Kidney tubule cell (primary cell): ENCODE measurements at places on chromosomes 3 and 15.
A peak's percentile ranks its signal among the peaks of the same experiment; 100 is the strongest.

GRCh38 chr3:13937131-13937530 is 57.3 kb upstream of the WNT7A start:
- DNase-seq = no peak

DNA sequence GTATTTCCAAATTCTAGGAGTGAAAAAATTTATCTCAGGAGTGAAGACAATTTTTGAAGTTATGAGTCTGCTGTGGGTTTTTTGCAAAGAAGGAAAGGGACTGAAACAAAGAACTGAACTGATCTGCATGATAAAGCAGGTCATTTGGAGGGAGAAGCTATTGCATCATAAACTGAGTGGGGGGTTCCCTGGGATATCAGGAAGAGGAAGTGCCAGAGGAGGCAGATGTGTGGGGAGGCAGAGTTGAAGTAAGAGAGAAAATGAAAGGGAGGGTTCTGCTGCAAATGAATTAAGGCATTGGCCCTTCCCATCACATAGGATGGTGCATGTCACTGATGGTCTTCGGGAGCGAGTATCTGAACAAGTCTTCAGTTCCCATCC is 379.2 kb downstream of the VPS13C start:
- no peak for DNase-seq

DNA sequence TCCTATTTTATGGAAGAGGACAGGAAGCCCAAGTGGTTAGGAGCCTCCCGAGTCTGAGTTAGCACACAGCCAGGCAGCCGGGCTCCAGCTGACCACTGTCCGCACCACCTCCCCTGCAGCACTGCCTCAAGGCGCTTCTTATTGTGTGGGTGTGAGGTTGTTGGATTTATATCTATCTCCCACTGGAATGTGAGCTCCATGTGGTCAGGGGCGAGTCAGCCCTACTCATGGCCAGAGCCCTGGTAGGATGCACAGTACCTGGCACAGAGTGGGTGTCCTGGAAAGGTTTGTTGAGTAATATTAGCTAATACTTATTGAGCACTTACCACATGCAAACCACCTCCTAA is 9.7 kb upstream of the FBLN2 start:
- peak; percentile 72 for DNase-seq

DNA sequence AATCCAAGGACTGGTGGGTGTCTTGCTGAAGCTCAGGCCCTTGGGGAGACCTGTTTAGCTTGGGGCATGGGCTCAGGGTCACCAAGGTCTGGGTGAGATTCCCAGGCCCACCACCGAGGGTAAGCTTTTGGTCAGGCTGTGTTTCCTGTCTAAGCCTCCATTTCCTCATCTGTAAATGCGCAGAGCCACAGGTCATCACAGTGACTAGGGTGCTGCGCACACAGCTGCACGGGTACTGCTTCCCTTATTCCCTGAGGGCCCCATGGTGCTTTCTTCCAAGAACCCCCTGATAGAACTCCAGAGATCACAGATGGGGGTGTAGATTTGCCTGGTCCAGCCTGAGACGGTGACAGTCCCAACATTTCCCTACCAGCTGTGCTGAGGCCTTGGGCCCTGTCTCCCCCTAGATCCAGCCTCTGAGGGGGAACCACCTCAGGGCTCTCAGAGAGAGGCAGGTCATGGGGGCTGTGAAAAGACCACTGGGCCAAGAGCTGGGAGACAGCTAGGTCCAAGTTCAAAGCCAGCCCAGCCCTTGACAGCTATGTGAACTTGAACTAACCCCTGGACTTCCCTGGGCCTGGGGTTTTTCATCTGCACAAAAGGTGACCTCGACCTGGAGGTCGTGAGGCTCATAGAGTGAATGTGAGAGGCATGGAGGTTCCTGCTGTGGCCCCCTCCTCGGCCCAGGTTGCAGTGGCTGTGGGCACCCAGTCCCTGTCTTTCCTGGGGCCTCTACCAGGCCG is 60.7 kb downstream of the SEMA3G start:
- no peak for DNase-seq

- no peak for DNase-seq
Observed at GRCh38 chr3:59549962-59550361, 500.1 kb upstream of the CFAP20DC start.

DNA sequence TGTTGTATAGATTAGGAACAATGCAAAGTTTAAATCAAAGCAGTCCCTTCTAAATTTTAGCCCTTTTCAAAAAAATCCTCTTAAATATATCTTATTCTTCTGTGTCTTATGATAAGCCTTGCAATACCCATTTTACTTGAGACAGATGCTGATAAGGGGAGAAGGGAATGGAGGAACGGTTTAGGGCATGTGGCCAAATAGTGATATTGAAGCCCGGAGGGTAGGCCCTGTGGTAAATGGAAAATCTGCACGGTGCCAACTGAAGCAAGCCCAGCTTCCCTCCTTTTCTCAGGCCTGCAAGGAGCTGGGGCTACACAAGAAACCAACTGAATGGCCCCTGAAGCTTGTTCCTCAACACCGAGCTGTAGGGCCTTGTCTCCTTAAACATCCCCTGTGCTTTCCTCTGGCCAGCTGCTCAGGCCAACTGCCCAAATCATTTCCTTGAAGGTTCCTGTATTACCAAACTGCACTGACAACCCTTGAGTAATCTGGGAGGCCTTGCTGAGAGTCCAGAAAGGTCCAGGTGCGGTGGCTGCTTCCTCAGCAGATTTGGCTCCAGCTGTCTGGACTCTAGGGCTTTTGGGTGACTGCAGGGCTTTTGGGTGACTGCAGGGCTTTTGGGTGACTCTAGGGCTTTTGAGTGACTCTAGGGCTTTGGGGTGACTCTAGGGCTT is 67.2 kb downstream of the NCEH1 start:
- no peak for DNase-seq

- peak; percentile 15 for DNase-seq
Observed at GRCh38 chr3:144394032-144394431, 422.4 kb downstream of the DIPK2A start.

DNA sequence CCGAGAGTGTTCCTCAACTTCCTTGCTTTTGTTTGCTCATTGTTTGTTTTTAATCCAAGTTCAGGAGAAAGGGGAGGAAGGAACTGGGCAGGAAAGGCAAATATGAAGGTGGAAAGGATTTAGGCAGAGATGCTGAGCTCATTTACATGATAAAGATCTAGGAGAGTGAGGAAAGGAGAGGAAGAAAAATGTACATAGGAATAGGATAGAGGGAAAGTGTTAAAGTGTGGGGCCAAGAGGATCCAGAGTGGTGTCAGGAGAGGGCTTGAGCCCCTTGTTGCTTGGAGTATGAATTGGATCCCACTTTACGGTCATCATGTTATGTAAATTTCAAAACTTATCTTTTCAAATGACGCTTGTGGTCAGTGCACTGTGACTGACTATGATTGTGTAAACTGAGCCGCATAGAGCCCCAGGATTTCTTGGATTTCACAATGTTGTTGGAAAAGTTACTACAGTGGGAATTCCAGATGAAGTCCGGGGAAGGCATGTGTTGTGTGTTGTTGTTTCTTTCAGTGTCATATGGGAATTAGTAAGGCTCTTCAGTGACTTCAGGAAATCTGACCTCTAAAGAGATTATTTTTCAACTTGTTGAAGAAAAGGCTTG is 15.0 kb upstream of the PLD1 start:
- DNase-seq = no peak

- DNase-seq = peak; percentile 31
Observed at GRCh38 chr15:64596701-64597476, 136.5 kb downstream of the ZNF609 start.

DNA sequence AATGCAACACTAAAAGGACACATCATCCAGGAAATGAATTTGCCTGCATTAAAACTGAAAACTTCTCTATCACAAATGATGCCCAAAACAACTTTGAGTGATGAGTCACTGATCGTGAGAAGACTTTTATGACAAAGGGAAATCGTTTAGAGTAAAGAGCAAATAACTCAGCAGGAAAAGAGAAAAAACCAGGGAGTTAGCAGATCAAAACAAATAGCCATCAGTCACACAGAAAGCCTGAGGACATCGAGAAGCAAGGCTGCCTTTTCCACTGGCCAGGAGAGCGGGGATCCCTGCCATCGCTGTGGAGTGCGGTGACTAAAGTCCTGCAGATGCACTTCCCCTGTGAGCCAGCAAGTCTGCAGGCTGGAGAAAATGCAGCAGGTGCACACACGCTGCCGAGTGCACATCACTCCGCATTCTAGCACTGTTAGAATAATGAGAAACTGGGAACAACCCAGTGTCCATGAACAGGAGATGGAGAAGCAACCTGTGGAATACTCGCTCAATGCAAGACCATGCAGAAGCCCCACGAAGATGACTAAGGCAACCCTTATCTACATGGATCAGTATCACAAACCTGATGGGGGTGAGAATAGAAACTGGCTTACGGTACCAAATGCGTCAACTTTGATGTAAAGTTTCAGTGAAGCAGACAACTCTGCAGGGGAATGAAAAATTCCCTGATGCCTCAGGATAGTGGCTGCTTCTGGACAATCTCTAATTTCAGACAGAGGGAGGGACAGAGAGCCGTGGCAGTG is 86.4 kb downstream of the NSMCE3 start:
- peak; percentile 33 for DNase-seq

DNA sequence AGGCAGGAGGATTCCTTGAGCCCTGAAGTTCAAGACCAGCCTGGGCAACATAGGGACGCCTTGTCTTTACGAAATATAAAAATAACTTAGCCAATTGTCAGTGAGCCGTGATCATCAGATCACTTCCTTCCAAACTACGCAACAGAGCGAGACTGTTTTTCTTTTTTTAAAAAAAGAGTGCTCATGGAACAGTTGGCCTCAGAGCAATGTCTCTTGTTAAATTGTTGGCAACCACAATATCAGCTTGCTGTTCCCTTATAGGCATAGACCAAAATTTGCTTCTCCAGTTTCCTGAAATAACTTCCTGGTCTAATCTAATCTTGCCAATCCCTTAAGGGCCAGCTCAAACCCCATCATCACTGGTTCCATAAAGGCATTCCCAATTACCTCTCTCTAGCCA is 93.3 kb upstream of the SLC4A7 start:
- no peak for DNase-seq

DNA sequence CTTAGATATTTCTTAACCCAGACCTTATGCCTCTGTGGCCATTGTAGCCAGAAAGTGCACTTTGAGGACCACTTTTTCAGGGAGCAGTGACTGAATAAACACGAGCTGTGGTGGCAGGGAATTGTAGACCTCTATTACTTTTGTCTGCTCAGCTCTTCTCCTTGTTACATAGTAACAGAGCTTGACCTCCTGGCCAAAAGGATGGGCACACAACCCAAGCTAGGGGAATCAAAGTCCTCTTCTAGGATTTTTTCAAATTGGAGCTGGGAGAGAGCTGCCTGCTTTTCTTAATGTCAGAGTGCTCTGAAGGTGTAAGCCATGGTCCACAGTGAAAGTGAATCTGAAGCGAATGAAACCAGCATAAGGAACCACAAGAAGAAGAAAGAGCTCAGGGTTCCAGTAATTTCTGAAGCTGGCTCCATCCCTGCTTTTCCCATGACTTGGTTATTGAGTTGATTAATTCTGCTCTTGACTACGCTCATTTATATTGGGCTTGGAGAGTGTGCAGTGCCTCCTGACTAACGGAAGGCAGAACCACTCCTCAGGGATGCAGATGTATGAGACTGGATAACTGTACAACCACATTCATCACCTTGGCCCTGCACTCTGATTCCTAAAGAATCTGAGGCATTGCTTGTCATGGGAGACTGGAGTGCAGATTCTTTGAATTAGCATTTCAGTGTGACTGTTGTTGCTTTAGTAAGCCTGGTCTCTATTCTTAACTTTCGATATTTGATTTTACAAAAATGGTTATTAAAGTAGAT is 60.9 kb downstream of the TLNRD1 start:
- no peak for DNase-seq

GRCh38 chr3:86225461-86225860 is 765.5 kb downstream of the VGLL3 start:
- DNase-seq = no peak

GRCh38 chr15:60620708-60621107 is 141.8 kb upstream of the ICE2 start:
- no peak for DNase-seq

DNA sequence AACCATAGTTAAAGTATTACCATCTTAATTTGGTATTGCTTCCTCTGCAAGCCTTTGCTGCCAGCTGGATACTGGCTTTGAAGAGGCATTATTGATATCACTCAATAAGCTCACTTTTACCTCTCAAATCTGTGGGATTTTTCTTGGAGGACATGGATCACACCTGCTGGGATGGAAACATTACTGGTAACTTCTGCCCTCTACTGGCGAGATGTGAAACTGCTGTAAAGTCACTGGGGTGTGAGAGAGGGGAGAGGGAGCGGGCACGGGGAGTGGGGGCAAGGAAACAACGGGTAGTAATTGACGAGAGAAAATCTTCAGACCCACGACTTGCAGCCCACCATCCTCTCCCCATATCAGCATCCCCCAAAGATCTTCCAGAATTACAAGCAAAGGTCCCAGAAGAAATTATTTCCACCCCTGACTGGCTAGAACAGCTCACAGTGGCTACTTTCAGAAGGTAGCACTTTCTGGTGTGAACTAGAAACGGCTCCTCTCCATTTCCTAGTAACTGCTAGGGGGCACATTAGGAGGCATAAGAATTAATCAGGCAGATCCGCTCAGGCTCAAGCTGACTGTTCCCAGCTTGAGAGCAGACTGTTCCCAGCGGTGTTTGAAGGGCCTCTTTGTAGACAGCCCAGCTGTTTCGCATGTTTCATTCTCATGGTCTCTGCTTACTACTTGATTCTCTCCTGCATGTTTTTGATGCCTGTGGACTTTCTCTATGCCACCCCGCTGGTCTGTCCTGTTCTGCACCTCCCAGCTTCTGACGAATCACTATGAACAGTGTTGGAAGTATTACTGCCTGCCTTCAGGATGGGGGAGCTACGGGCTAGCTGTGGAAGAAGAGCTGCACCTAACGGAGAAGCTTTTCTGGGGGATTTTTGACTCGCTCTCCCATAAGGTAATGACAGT is 230.4 kb upstream of the CHRM5 start:
- peak; percentile 55 for DNase-seq

DNA sequence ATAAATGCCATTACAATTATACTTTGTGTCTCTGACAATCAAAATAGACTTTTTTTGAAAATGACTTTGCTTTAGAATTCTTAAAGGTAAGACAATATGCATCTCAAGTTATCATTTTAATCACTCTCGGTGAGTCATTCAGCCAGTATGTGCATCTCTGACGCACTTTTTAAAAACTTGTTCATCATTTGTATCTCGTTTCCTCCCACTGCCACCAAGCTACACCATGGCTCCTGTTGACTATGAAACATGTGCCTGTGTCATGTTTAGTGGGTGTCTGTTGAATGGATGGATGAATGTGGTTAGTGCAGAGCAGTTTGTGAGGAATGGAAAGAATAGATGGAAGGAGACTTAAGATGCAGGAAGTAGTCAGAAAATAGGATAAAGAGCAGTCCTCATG is 68.6 kb downstream of the ARPP21 start:
- no peak for DNase-seq

DNA sequence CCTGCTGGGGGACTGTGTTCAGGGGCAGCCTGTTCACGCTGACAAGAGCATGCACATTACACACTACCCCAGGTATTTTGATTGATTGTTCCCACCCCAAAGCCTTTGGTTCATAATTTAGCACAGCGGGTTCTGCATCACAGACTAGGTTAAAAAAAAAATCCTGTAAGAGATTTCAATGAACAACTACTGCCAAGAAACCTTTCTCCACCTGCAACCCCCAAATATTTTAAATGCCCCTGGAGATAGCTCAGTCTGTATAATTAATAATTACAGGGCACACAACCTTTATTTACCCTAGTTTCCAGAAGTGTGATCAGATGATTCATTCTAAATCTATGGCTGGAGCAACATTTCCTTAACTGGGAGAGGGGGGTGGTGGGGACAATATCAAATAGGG is 87.6 kb downstream of the NR2F2 start:
- peak; percentile 93 for DNase-seq

- DNase-seq = no peak
Observed at GRCh38 chr3:107737914-107738313, 215.2 kb downstream of the BBX start.

GRCh38 chr3:194218646-194219453 is 82.9 kb downstream of the HES1 start:
- no peak for DNase-seq
